Type B pancreatic cell (in vitro differentiated cells): ENCODE measurements at places on chromosomes 4 and X. TPM values are rescaled to one million over a fixed set of nuclear protein-coding genes. Genes with fewer than 3 reads are reported as not detected.

DNA sequence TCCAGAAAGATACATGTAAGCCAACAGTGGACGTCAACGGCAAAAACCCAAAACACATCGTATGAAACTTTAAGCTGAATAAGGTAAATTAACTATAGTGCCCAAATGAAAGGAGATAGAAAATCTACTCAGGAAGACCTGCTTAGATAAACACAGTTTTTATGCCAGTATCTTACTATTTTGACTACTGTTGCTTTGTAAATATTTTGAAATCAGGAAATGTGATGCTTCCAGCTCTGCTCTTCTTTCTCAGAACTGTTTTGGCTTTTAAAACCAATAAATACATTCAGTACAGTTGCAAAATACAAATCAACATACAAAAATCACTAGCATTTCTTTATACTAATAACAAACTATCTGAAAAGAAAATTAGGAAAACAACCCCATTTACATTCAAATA, 83.8 kb downstream of the SMARCA5 start:
- DNase-seq: no peak
- no peaks in the 10 kb centered on the region for H3K36me3 ChIP-seq
- no peak overlapping the region for H3K4me3 ChIP-seq
- H3K27ac ChIP-seq: no peak overlapping the region
- H3K4me1 ChIP-seq: no peaks in the 10 kb centered on the region
- no peaks in the 10 kb centered on the region for H3K27me3 ChIP-seq

GRCh38 chrX:9172464-9172850, 138.5 kb upstream of the FAM9B start:
- no peaks in the 10 kb centered on the region for H3K27me3 ChIP-seq
- DNase-seq: no peak
- H3K27ac ChIP-seq: no peak overlapping the region

- peaks cover 4% of the 10 kb centered on the region for H3K36me3 ChIP-seq
- H3K4me1 ChIP-seq: no peaks in the 10 kb centered on the region
- no peak overlapping the region for H3K4me3 ChIP-seq
- H3K27ac ChIP-seq: no peak overlapping the region
- no peaks in the 10 kb centered on the region for H3K27me3 ChIP-seq
Observed at GRCh38 chr4:108426493-108426892, 193.9 kb upstream of the RPL34 start.

DNA sequence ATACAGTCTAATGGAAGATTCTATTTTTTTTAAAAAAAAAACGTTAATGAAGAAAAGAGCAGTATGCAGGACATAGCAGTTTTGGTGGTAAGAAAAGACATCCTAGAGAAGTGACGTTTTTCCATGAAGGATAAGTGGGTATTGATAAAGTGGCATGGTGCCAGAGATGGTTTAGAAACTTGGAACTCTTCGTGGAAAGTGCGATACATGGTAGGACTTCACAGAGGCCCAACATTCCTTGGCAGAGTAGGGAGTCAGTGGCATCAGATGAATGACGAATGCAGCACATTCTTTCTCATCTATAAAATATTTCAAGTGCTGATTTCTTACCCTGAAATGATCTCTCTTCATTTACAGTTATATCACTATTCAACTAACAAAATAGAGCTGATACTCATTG, 298.7 kb downstream of the CCSER1 start:
- no peak overlapping the region for H3K4me3 ChIP-seq
- peaks cover 1% of the 10 kb centered on the region for H3K4me1 ChIP-seq
- no peaks in the 10 kb centered on the region for H3K36me3 ChIP-seq
- H3K27me3 ChIP-seq: no peaks in the 10 kb centered on the region
- DNase-seq: no peak

BTK gene
- total RNA-seq: 0.34 and 0.38 TPM in 2 replicates

SPATA4 gene
- total RNA-seq: 0.33 and 0.75 TPM in 2 replicates

PABPC1L2B gene
- total RNA-seq: 0.17 TPM in 1 of 2 replicates, not detected in the other
